ENCODE measurements at places on chromosomes 2 and 18. TPM values are rescaled to one million over a fixed set of nuclear protein-coding genes. Genes with fewer than 3 reads are reported as not detected.
A peak's percentile ranks its signal among the peaks of the same experiment; 100 is the strongest.

- H3K4me3 ChIP-seq: no peak overlapping the region
- DNase-seq: no peak
- H3K27ac ChIP-seq: no peak overlapping the region
- H3K4me1 ChIP-seq: no peaks in the 10 kb centered on the region
- H3K27me3 ChIP-seq: peaks cover 24% of the 10 kb centered on the region
These were observed 32.5 kb upstream of the REG3G start for GRCh38 chr2:78992807-78993517.

DNA sequence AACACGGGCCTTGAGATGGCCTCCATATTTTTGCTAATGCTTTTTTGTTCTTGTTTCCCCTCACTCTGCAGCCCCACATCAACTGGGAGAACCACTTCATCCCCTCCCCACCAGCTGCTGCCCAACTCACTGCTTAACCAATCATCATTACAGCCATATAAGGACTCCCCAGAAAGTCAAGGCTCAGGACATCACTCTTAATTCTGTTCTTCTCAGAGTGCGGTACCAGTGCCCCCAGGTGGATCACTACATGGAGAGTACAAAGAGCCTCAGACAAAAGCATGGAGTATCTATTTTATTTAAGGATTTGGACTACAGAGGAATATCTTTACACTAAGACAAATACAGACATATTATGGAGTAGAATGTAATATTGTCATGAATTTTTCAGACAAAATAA is 340.6 kb downstream of the PAX3 start:
- no peaks in the 10 kb centered on the region for H3K36me3 ChIP-seq
- H3K4me1 ChIP-seq: no peaks in the 10 kb centered on the region
- H3K4me3 ChIP-seq: no peak overlapping the region
- H3K27ac ChIP-seq: no peak overlapping the region
- DNase-seq: no peak

DNA sequence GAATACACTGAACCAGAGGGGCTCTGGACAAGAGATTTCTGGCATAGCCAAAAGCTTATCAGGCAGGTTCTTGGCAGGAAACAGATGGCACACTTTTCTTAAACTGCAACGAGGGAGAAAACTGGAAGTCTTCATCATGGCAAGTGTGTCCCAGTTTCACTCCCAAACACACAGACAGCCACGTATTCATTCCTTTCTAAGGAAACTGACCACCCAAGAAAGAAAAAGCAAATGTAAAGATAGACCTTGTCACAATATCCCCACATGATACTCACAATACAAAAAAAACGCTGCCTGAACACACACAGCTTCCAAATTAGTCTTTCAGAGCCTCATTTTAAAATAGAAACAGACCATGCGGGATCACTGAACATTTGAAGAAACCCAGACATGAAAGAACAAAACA is 40.6 kb upstream of the RTTN start:
- no peaks in the 10 kb centered on the region for H3K4me1 ChIP-seq
- H3K27ac ChIP-seq: no peak overlapping the region
- no peak for DNase-seq
- no peak overlapping the region for H3K4me3 ChIP-seq
- H3K36me3 ChIP-seq: no peaks in the 10 kb centered on the region
- peaks cover 4% of the 10 kb centered on the region for H3K27me3 ChIP-seq

DNA sequence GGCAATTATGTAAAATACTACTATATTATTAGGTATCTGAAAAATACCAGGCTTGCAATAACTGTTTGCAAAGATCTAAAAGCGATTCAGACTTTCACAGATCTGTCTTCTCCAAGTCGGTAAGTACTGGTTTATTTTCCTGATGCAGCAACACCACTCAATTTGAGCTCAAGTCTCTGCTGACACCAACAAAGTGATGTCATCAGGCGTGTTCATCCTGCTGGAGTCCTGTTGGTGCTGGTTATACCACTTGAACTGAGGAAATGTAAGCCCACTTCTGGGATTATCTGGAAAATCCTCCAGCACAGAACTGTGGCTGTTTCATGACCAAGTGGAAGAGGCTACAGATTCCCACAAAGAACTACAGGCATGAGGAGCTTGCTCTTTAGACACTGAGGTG is 267.6 kb downstream of the BCL2 start:
- H3K4me1 ChIP-seq: peaks cover 18% of the 10 kb centered on the region
- no peaks in the 10 kb centered on the region for H3K36me3 ChIP-seq
- H3K4me3 ChIP-seq: no peak overlapping the region
- no peak overlapping the region for H3K27ac ChIP-seq

DNA sequence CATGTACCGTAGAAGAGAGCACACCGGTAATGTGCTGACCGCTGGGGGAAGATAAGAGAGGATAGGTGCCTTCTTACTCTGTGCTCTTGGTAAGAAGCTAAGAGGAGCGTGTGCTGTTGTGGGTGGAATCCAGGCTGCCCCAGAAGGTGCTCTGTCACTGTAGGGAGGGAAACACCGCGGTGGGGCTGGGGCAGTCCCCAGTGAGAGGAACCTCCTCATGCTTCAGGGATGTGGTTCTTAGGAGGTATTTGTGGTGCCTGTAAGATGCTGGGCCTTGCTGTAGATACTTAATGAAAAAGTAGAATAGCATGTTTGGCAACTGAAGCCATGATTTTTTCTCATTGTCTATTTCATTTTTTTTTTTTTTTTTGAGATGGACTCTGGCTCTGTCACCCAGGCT is 1.1 kb downstream of the COLEC11 start:
- H3K27me3 ChIP-seq: no peaks in the 10 kb centered on the region
- no peak overlapping the region for H3K27ac ChIP-seq
- DNase-seq: peak; percentile 79
- H3K4me3 ChIP-seq: no peak overlapping the region
- H3K4me1 ChIP-seq: peaks cover 13% of the 10 kb centered on the region

- H3K27ac ChIP-seq: no peak overlapping the region
- H3K4me1 ChIP-seq: peaks cover 14% of the 10 kb centered on the region
- no peaks in the 10 kb centered on the region for H3K27me3 ChIP-seq
- no peaks in the 10 kb centered on the region for H3K36me3 ChIP-seq
- no peak for DNase-seq
- no peak overlapping the region for H3K4me3 ChIP-seq
These were observed 65.2 kb downstream of the SPIRE1 start for GRCh38 chr18:12592597-12593127.

Gene CNRIP1
- total RNA-seq: not detected

Gene RAB17
- 0.69 TPM for total RNA-seq

GRCh38 chr18:54388203-54389142 is 30.8 kb downstream of the C18orf54 start:
- H3K4me1 ChIP-seq: peaks cover 9% of the 10 kb centered on the region
- H3K36me3 ChIP-seq: no peaks in the 10 kb centered on the region

- H3K27me3 ChIP-seq: no peaks in the 10 kb centered on the region
- H3K27ac ChIP-seq: no peak overlapping the region
- H3K36me3 ChIP-seq: no peaks in the 10 kb centered on the region
- DNase-seq: no peak
- H3K4me3 ChIP-seq: no peak overlapping the region
- H3K4me1 ChIP-seq: peaks cover 7% of the 10 kb centered on the region
These were observed 21.4 kb upstream of the EML4 start for GRCh38 chr2:42147641-42148274.

Gene ZNF892
- total RNA-seq: 2.9 TPM

Gene LYPD6
- not detected for total RNA-seq

Gene PLGLB1
- total RNA-seq: 1.3 TPM

Gene SPDYA
- total RNA-seq: 1.3 TPM

DNA sequence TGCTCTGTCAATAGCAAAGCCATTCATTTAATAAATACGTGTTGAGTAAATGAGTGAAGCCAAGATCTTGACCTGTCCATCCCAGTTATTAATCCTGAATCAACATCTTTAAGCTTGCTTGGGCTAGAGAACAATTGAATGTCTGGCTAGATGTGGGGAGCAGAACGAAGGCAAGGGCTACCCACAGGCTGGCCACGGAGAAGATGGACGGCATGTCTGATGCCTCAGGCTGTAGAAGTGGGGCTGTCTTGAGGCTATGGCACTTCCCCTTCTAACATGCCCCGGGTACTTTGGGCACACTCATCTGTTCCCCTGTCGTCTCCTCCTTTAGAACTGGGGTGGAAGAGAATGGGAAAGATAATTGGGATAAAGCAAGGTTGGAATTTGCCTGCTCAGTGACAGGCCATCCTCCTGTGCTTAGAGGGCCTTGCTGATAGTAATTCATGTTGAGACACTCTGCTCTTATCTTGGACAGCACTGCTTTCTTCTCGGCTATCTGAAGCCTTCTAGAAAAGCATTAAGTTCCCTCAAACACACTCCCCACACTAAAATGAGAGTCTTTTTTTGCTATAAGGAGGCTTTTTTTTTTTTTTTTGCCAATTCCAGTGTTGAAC is 225.7 kb downstream of the MREG start:
- no peaks in the 10 kb centered on the region for H3K4me1 ChIP-seq
- H3K36me3 ChIP-seq: no peaks in the 10 kb centered on the region
- H3K4me3 ChIP-seq: no peak overlapping the region
- DNase-seq: no peak
- no peak overlapping the region for H3K27ac ChIP-seq

- H3K36me3 ChIP-seq: peaks cover 19% of the 10 kb centered on the region
- H3K4me3 ChIP-seq: peak overlapping the region; percentile 93
- DNase-seq: peak; percentile 66
- no peaks in the 10 kb centered on the region for H3K27me3 ChIP-seq
- H3K27ac ChIP-seq: peak overlapping the region; percentile 93
These were observed 373 bp downstream of the EIPR1 start for GRCh38 chr2:3377279-3377611.

Gene POTEI
- total RNA-seq: not detected

Gene MAP3K19
- total RNA-seq: not detected

Gene ANKRD30B
- total RNA-seq: not detected

Gene AMER3
- total RNA-seq: not detected

GRCh38 chr2:102154364-102154763 is 11.8 kb downstream of the IL1R1 start:
- DNase-seq: no peak
- no peak overlapping the region for H3K27ac ChIP-seq
- no peak overlapping the region for H3K4me3 ChIP-seq
- H3K27me3 ChIP-seq: no peaks in the 10 kb centered on the region
- no peaks in the 10 kb centered on the region for H3K4me1 ChIP-seq

Gene IL36G
- not detected for total RNA-seq

DNA sequence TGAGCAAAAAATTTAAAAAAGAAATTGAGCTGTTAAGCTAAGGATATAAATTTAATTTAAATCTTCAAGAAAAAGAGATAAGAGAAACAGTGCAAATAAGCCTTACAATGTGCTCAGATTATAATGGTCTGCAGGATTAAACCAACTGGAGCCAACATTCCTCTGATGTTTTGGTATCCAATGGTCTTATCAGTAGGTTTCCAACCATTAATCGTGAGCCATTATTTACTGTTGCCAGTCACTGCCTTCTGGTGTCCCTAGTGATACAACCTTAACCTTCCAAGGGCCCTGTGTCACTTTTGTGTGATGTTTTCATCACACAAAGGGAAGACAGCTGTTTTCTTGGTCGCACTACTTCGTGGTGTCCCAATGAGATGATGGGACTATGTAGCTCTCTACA is 134.5 kb upstream of the CTAGE1 start:
- no peaks in the 10 kb centered on the region for H3K4me1 ChIP-seq
- no peak overlapping the region for H3K4me3 ChIP-seq
- peaks cover 9% of the 10 kb centered on the region for H3K27me3 ChIP-seq
- no peaks in the 10 kb centered on the region for H3K36me3 ChIP-seq
- DNase-seq: no peak
- no peak overlapping the region for H3K27ac ChIP-seq

Gene CLEC4F
- total RNA-seq: not detected

- no peaks in the 10 kb centered on the region for H3K4me1 ChIP-seq
- no peak for DNase-seq
- no peak overlapping the region for H3K4me3 ChIP-seq
- no peaks in the 10 kb centered on the region for H3K36me3 ChIP-seq
- H3K27ac ChIP-seq: no peak overlapping the region
These were observed 11.0 kb downstream of the DYTN start for GRCh38 chr2:206707164-206707701.

Gene POTEJ
- not detected for total RNA-seq

DNA sequence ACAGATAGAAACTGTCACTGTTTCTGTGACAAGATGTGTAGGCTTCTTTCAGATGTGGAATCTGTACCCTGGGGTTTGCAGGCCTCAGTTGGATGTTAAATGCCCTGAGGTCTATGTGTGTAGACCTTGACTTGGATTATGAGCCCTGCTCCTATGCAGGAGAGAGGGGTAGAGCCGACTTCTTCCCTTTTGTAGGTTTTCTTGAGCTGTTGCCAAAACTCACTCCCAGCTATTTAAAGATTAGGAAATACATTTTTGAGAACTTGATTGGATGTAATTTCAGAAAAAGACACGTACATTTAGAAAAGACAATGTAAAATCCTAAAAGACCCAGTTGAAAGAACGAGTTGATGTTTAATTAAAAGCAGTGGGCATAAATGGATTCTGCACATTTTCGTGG is 374.8 kb downstream of the SLC4A3 start:
- no peak overlapping the region for H3K27ac ChIP-seq
- DNase-seq: no peak
- no peaks in the 10 kb centered on the region for H3K36me3 ChIP-seq
- no peaks in the 10 kb centered on the region for H3K4me1 ChIP-seq

Gene SERPINB12
- total RNA-seq: not detected

DNA sequence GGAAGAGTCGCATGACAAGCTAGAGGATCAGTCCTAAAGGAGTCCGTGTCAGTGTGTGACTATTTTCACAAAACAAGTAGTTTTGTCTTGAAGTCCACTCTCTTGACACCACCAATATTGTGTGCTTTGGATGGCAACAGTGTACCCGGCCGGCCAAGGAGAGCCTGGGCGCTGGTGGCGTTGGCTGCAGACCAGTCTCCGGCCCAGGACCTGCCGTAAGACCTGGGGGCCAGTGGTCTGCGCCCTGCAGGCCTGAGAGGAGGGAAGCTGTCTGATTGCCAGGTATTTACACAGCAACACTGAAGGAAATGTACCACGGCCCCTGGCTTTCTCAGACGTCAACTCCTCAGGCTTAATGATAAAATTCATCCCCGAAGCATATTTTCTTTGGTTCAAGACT is 472.4 kb upstream of the SALL3 start:
- no peak overlapping the region for H3K27ac ChIP-seq
- no peak overlapping the region for H3K4me3 ChIP-seq
- no peaks in the 10 kb centered on the region for H3K4me1 ChIP-seq
- H3K27me3 ChIP-seq: no peaks in the 10 kb centered on the region
- no peaks in the 10 kb centered on the region for H3K36me3 ChIP-seq
- DNase-seq: no peak

- no peak overlapping the region for H3K4me3 ChIP-seq
- no peaks in the 10 kb centered on the region for H3K4me1 ChIP-seq
- H3K27ac ChIP-seq: no peak overlapping the region
- H3K27me3 ChIP-seq: peaks cover 1% of the 10 kb centered on the region
- H3K36me3 ChIP-seq: no peaks in the 10 kb centered on the region
These were observed 108.7 kb downstream of the FEZ2 start for GRCh38 chr2:36489281-36489680.

- peaks cover 31% of the 10 kb centered on the region for H3K27me3 ChIP-seq
- peaks cover 4% of the 10 kb centered on the region for H3K4me1 ChIP-seq
- no peak for DNase-seq
- no peaks in the 10 kb centered on the region for H3K36me3 ChIP-seq
- H3K27ac ChIP-seq: no peak overlapping the region
- H3K4me3 ChIP-seq: peak overlapping the region; percentile 59
These were observed 217.4 kb upstream of the DTNA start for GRCh38 chr18:34492652-34493051.

GRCh38 chr2:196448407-196449079 is 191.0 kb upstream of the CCDC150 start:
- H3K27me3 ChIP-seq: peaks cover 4% of the 10 kb centered on the region
- no peak for DNase-seq
- peaks cover 3% of the 10 kb centered on the region for H3K4me1 ChIP-seq
- no peaks in the 10 kb centered on the region for H3K36me3 ChIP-seq
